Stimulated activated CD8-positive, alpha-beta memory T cell treated with anti-CD3 and anti-CD28 coated beads, Interleukin-15, amount 100 ng/mL, for 24 hours (primary cell): ENCODE measurements at places on chromosomes 7 and 10.

GRCh38 chr10:33064706-33065105 is 106.7 kb upstream of the ITGB1 start:
- DNase-seq, result no peak

DNA sequence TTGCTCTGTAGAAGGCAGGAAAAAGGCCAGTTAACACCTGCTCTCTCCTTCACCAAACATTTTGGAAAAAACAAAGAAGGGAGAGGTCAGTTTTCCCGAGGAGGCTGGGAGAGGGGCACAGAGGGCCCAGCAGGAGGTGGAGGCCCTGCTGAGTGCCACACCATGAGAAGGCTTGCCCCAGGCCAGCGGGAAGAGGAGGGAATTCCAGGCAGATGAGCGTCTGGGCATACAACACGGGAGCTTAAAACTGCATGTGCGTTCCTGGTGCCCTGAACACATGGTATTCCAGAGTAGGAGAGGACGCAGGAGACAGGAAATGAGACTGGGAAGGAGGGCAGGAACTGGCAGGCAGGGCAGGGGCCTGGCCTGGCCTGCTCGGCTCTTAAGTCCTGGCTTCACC is 182.4 kb downstream of the CCDC3 start:
- no peak for DNase-seq

DNA sequence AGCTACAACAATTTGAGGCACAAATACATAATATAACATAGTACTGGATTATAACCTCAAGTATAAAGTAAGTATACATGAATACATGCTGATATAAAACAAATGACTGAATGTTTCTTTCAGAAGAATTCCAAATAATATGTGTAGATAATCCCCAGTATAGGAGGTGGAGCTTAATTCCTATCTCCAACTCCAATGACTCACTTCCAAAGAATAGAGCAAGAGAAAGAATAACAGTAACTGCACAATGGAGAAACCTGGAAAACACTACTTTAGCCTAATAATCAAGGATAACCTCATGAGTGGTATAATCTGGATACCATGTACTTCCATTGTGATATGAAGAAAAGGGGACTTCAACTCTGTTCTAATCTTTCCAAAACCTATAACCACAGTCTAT is 13.7 kb upstream of the SEMA3C start:
- DNase-seq, result no peak

DNA sequence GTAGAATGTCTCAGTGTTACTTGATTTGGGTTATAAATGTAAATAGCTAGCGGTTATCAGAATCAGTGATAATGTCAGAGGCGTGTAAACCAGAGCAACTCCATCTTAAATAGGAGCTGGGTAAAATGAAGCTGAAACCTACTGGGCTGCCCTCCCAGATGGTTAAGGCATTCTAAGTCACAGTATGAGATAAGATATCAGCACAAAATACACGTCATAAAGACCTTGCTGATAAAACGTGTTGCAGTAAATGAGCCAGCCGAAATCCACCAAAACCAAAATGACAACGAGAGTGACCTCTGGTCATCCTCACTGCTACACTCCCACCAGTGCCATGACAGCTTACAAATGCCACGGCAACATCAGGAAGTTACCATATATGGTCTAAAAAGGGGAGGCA is 172.3 kb downstream of the CHRM2 start:
- DNase-seq, result no peak

GRCh38 chr7:144048648-144049047 is at the start of gene OR2A5:
TSS of gene OR2A5 (plus strand) at chr7:144048948. CDS start at chr7:144050402, 1,454 bp downstream.
- DNase-seq, result no peak

DNA sequence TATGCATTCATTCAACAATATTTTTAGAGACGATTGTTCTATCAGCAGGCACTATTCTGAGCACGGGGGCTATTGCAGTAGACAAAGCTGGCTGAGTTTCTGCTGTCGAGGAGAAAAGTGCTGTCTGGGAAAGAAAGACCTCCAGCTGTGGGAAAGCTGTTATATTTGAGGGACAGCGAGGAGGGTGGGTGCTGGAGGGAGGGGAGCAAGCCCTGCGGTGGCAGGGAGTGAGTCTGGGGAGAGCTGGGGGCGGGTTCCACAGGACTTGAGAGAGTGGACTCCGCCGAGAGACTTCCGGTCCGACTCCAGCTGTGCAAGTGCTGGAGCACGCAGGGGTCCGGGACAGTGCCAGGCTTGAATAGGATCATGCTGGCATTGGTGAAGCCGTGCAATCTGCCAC is 602.1 kb upstream of the FOXK1 start:
- no peak for DNase-seq

- DNase-seq, result no peak
Observed at GRCh38 chr7:129030440-129030839, 24.5 kb downstream of the TNPO3 start.

GRCh38 chr7:55490099-55490498 is 82.2 kb downstream of the VOPP1 start:
- DNase-seq, result no peak

GRCh38 chr10:117746541-117747448 is 204.2 kb downstream of the EMX2 start:
- no peak for DNase-seq

- DNase-seq, result no peak
Observed at GRCh38 chr7:45176091-45176490, 18.5 kb downstream of the RAMP3 start.

DNA sequence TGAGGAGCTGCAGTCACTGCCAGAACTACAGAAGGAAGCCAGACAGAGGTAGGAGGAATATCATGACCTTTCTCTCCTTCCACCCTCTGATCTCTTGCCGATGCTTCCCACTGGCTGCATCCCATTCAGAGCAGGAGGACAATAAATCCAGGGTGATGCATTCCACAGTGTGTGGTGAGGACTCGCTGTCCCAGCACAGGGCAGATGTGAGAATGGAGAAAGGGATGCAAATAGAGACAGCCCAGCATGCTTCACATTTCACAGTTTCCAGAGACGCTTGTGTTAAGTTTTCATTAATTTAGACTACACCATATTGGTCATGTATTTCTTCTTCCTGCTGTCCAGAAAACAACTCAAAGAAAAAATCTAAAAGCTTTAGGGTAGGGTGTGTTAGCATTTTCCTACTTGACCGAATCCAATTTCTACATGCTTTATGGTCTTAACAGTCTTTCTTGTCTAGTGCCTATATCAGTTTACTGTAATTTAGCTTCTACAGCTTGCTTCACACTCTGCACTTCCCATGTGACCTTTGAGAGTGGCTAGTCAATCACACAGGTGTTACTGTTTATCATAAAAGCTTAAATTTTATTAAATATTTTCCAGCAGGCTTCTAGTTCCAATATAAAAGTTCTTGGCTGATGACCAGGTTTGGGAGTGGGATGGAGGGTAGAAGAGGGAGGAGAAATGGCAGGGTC is 155.6 kb downstream of the RAPGEF5 start:
- no peak for DNase-seq

DNA sequence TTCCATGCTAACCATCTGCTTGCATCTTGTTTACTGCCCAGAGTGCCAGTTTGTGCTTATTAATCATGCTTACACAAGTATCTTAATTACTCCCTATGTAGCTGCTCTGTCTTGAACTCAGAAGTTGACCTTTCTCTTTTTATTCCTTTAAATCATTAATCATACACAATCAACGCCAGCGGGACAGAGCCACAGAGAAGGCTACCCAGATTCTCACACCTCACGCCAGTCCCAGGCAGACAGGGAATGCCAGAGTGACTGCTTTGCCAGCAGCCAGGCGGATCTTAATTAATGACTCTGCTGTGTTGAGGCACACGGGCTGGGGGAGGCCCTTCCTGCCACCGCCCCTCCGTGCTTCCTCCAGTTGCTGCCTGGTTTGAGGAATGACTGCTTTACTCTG is 229.4 kb downstream of the LRMDA start:
- no peak for DNase-seq

GRCh38 chr7:69738396-69738951 is 140.2 kb downstream of the AUTS2 start:
- DNase-seq, result no peak

DNA sequence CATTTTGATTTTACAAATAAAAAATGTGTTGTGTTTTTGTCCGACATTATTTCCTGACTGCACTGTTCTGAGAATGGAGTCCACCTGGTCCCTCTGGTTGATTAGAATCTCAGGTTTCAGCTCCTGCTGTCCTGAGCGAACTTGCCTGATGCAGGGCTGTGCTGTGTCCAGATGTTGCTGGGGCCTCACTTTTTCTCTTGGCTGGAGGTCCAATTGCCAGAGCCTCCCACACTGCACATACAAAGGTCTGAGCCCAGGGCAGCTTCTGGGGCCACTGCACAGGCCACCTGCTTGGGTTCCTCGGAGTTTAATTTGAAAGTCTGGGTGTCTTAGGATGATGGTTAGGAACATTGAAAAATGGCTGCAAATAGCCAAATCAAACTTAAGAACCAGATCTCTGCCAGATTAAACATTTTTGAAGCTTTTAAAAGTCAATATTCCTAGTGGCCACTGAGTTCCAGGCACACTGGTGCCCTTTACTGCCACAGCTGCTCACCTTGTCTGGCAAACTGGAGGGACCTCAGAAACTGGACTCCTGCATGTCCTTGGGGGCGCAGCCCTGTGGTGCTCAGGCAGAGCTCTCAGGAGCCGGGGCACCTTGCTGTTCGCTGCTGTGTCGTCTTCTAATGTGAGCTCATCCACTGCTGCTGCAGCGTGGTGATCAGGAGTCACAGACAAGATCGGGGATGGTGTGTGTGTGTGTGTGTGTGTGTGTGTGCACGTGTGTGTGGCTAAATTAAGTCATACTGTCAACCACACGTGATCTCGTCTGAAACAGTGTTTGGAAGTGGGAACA is 75.0 kb downstream of the WDR37 start:
- DNase-seq, result no peak

DNA sequence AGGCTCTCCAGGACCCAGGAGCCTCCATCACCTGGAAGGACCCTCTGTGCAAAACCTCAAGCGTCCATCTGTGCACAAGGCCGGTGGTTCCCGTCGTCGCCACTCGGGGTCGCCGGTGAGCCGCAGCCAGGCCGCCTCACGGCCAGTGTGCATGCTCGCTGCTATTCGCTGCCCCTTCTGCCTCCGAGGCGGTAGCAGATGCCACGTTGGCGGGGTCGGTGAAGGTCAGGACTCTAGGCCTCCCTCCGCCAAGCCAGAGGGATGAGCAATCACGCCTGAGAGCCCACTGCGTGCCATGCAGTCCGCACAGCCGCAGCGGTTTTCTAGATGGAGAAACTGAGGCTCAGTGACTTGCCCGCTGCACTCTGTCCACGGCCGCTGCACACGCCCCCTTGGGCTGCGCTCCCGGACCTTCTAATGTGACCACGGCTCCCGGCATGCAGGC is 5.7 kb downstream of the UPK3B start:
- no peak for DNase-seq

- DNase-seq, result no peak
Observed at GRCh38 chr10:86362586-86363183, 3.9 kb downstream of the GRID1 start.
